D721Med (cell line): ENCODE measurements at places on chromosomes 2 and 18.

DNA sequence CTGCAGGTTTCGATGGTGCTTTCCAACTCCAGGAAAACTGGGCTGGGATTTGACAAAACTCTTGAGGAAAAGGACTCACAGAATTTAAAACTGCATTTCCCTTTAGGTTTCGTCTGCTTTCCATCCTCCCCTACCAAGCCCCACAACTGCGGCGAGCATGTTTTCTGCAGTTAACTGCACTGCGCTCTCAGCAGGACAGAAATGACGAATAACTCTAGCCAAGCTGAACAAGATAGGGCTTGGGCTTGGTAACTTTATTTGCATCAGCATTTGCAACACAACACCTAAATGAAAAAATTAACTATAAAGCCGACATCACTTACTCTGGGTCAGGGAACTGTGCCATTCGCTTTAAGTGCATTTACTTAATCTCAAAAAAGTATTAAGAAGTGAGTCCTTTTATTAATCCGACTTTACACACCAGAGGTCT is 669 bp upstream of the PIKFYVE start:
- DNase-seq: no peak

- no peak for DNase-seq
Observed at GRCh38 chr2:234002281-234002680, 48.2 kb upstream of the SPP2 start.

DNA sequence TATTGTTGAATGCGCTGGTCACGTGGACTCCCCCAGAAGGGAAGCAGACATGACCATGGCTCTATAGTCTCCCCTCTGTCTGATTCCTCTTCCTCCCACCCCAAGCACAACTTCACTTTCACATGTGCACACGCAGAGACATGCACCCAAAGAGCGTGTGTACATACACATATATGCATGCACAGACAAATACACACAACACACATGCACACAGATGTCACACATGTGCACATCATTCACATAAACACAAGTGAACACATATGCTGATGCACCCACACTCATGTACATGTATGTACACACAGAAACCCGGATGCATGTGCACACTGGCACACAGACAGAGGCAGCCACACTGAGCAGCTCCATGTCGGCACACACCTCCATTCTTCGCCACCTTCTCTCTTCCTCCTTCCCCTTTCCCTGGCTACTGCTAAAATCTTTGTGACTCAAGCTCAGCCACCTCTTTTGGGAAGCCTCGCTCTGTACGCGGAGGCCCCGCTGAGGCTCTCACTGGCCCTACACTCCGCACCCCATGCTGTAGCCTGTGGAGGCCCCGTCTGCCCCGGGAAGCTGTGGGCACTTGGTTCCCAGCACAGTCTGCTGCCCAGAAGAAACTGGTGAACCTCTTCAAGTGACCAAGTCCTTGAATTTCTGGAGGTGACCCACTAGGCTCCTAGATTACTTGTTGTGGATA is 101.6 kb upstream of the TEX51 start:
- DNase-seq: no peak

- DNase-seq: no peak
Observed at GRCh38 chr2:168529054-168529833, 73.2 kb downstream of the CERS6 start.

GRCh38 chr2:224023188-224023587 is 15.9 kb downstream of the SERPINE2 start:
- no peak for DNase-seq

- no peak for DNase-seq
Observed at GRCh38 chr2:176091329-176092258, 927 bp upstream of the HOXD13 start.

GRCh38 chr2:102764083-102764482 is 2.3 kb downstream of the TMEM182 start:
- DNase-seq: no peak

DNA sequence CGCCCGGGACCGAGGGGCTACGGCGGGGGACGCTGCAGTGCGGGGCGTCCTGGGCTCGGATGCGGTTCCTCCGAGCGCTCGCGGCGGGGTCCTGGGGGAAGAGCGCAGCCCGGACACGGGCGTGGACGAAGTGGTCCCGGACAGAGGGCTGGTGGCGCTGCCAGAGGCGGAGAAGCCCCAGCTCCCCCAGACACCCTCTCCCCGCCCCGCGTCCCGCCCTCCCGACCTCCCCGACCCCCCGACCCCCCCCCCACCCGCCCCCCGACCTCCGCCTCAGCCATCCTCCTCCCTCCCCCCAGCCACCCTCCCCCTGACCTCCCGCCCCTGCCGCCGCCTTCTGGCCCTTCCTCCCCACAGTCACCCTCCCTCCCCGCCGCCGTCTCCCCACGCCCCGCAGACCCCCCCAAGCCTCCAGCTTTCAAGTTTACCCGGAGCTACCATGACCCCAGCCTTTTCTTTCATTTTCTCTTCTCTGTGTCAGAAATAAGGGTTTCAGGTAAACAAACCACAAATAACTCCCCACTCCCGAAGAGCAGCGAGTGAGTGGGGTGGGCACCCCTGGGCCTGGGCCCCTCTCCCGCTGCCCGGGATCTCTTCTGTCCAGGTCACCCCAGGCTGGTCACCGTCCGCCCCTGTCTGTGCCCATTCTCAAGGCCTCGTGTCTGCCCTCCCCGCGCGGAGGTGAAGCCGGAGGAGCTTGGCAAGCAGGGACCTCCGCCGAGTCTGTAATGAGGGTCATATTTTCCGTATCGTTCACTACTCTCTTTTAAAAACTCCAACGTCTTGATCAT is 5.1 kb downstream of the NFATC1 start:
- DNase-seq: no peak

- DNase-seq: no peak
Observed at GRCh38 chr2:70442301-70443077, 111.1 kb downstream of the TGFA start.

GRCh38 chr2:109433926-109434325 is 179.8 kb downstream of the SEPTIN10 start:
- DNase-seq: no peak

GRCh38 chr2:27231921-27232320 is 14.8 kb downstream of the CAD start:
- no peak for DNase-seq

- no peak for DNase-seq
Observed at GRCh38 chr18:8264861-8265411, 344.3 kb upstream of the RAB12 start.

DNA sequence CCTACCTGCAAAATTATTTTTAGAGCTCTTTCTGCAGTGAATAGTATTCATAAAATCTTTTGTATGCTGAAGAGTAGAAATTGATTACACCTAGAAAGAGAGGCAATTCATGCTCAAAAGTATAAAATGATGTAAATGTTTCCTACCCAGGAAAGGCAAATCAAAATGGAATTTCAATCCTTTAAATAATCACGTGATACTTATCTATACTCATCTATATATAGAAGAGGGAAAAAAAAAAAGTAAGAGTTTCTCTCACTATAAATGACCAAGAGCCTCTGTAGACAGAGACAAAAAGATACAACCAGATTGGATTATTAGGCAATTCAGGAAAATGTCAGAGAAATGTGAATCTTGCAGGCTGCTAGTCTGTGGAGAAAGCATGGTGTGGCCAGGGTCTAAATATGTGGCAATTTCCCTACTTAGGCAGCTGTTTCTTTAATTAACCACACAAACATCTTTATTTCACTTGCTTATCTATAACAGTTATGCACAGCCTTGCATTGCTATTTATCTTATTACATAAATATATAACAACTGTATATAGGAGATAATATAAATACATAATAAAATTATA is 39.5 kb downstream of the METTL8 start:
- DNase-seq: no peak

GRCh38 chr2:161159456-161160225 is 587 bp upstream of the TANK start:
- DNase-seq: no peak

DNA sequence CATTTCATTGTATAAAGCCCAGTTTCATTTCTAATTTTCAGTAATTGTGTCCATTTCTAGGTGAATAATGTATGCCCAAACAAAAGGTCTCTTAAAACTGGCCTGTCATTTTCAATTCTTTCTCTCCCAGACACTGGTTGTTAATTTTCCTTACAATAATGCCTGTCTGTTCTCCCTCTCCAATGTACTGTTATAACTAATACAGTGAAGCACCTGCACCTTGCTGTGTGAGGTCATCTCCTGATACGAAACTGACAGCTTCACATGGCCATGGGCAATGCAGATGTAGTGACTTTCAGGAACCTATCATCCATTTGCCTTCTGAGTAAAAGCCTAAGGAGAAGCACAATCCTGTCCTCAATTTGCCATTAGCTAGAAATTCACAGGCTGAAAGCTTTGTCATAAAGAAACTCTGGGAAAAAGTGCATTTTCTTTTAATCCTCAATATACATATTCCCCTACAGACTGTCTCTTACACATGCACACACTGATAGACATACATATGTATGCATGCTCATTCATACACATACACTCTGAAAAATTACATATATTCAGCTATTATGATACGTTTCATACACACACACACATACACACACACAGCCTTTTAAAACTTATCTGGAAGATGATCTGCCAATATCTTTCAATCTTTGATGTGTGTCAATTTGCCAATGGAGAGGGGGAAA is 1030.3 kb downstream of the TDRD15 start:
- DNase-seq: no peak

GRCh38 chr2:219722276-219722879 is 94.9 kb downstream of the SLC4A3 start:
- DNase-seq: no peak

- DNase-seq: no peak
Observed at GRCh38 chr2:206354129-206354528, 79.7 kb downstream of the ZDBF2 start.

GRCh38 chr2:16201848-16202247 is 261.5 kb downstream of the MYCN start:
- no peak for DNase-seq

GRCh38 chr2:16647992-16648617 is 17.5 kb downstream of the CYRIA start:
- DNase-seq: no peak

DNA sequence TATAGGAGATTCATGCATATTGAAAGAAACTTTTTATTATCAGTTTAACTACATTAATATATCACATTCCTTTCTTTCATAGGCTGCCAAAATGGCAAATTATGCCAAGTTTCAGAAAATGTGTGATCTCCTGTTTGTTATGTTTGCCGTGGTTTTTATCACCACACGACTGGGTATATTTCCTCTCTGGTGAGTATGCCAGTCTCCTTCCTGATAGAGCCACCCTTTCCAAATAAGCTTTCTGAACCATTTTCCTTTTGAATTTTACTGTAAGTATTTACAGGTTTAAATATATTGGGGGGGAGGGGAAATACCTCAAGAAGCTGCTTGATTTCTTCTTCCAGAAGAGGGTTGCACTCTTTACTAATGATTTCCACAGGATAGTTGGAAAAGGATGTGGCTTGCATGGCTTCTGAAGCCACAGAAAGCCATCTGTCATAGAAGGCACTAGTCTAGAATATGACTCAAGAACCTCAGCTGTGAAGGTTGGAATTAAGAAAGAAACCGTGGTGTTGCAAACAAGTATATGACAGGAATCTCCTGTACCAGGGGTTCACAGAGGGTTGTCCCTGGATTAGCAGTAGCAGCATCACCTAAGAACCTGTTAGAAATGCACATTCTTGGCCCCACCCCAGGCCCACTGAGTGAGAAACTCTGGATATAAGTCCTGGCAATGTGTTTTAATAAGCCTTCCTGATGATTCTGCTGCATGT is 84.5 kb upstream of the NOSTRIN start:
- no peak for DNase-seq

- no peak for DNase-seq
Observed at GRCh38 chr2:191866195-191866594, 19.3 kb upstream of the CAVIN2 start.

- no peak for DNase-seq
Observed at GRCh38 chr18:13613099-13613498, 113.3 kb downstream of the FAM210A start.

DNA sequence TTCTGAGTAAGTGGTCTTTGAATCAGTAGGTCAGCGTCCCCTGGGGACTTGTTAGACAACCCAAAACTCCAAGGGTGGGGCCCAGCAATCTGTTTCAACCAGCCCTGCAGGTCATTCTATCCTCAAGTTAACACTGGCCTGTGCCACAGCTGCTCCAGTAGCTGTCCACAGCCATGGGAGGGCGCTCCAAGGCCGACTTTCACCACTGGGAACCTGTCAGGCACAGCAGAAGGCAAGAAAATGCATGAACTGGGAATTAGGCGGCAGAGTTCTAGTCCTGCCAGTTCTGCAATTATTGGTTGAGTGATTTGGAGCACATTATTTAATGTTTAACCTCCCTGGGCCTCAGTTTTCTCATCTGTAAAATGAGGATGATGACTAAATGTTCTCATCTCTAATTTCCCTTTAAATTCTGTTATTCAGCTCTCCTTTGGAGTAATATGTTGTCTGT is 17.4 kb upstream of the MRPL33 start:
- DNase-seq: peak; percentile 45

DNA sequence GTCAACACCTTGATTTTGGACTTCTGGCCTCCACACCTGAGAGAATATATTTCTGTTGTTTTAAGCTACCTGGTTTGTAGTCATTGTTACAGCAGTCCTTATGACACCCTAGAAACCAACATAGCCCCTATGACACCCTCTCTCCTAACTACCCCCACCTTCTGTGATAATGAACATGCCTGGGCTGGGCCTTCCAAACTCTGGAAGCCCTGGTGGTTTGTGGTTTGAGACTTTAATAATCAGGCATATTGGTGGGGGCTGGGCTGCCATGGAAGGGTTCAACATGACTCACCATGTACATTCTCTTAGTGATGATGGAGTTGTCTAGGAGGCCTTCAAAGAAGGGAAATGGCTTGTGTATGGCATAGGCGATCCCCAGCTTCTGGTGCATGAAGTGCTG is 3.3 kb downstream of the SP110 start:
- DNase-seq: no peak

DNA sequence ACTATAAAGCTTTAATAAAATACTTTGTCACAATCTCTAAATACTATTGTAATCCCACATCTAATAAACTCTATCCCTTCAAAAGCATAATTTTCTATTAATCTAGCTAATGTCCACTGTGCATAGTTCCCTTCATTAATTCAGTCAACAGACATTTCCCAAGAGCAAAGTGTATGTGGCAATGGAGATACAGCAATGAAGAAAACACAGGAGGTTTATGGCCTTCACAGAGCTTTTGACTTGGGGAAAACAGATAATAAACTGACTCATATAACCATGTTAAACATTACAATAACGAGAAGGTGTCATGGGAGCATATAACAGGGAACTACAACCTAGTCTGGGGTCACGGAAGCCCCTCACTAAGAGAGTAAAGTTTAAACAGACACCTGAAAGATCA is 86.3 kb downstream of the SPIRE1 start:
- DNase-seq: no peak

- DNase-seq: no peak
Observed at GRCh38 chr2:162974771-162975170, 136.2 kb upstream of the KCNH7 start.

GRCh38 chr2:47459021-47459420 is 56.1 kb downstream of the MSH2 start:
- no peak for DNase-seq

GRCh38 chr2:191347154-191347553 is 102.0 kb downstream of the MYO1B start:
- peak; percentile 20 for DNase-seq

GRCh38 chr2:148675708-148676107 is 31.2 kb downstream of the EPC2 start:
- DNase-seq: no peak

- no peak for DNase-seq
Observed at GRCh38 chr18:47287911-47288585, 36.6 kb upstream of the SKOR2 start.
